ENCODE measurements at places on chromosomes 12 and 14.

DNA sequence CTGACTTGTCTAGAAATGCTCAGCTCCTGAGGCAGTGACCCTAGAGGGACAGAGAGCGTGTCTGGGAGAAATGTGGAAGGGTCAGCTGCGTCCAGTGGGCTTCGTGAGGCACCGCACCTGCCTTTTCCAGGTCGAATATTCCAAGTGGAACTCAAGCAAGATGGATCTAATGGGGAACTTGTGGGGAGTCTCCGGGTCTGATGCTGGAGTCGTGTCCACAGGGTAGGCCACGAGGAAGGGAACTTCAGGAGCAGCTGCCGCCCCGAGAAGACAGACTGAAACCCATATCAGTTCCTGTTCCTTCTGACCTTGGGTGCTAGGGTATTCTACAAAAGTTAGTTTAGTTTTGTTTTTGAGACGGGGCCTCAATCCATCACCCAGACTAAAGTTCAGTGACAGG, 67.5 kb downstream of the TNFAIP2 start:
- DNase-seq, result no peak

GRCh38 chr12:23770202-23770938, 179.1 kb downstream of the SOX5 start:
- DNase-seq, result no peak

GRCh38 chr12:108352591-108352990, 13.5 kb upstream of the CMKLR1 start:
- no peak for DNase-seq

GRCh38 chr12:93550748-93551611, 21.5 kb upstream of the SOCS2 start:
- DNase-seq, result no peak

DNA sequence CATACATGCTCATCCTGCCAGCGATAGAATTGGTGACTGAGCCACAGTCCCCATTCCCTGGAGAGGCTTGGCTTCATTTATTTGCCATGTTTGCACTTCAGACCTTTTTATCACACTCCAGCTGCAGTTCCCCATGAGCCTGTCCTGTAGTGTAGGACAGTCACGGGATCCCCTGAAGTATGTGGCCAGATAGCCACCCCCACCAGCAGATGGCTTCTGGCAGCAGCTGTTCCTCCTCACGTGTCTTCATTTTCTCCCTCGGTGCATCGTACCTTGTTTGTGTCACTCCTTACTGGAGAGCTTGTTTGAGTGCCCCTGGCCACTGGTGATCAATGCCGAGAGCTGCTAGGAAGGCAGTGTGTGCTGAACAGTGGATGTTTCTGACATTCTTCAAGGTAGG, 40.2 kb downstream of the UBE3B start:
- DNase-seq, result no peak

DNA sequence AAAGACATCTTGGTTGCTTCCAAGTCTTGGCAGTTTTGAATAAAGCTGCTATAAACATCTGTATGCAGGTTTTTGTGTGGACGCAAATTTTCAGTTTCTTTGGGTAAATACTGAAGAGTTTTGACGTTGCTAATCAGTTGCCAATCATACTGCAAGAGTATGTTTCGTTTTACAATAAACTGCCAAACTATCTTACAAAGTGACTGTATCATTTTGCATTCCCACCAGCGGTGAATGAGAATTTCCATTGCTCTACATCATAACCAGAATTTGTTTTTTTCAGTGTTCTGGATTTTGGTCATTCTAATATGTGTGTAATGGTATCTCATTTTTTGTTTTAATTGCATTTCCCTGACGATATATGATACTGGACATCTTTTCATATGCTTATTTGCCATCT, 190.8 kb upstream of the PARP11 start:
- DNase-seq, result no peak

DNA sequence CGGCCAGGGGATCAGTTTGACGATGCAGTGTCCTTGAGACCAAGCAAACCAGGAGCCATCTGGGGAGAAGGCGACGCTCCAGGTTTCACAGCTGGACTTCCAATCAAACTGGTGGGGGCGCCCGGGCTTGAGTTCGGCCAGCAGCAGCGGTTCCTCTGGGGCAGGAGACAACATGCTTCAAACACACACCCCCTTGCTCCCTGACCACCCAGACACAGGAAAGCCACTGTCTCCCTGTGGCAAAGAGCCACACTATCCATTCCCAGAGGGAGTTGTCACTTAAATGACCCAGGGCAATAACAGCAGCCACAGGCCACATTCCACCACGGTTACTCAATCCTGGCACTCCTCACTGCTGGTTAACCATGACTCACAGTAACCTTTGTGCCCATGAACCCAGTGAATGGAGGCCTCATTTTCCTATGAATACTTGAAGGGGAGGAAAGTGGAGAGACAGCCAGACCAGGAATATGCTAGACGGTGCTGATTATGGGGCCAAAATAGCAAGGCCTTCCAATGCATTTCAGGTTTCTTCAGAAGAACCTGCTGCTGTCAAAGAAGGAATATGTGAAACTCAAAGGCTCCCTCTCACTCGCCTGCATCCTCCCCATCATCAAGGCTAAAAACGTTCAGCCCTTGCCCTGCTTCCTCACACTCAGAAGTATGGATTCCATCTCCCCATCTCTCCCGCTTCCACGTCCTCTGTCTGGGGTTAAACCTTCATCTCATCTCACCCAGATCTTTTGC, 8.5 kb downstream of the WSB2 start:
- peak; percentile 44 for DNase-seq

DNA sequence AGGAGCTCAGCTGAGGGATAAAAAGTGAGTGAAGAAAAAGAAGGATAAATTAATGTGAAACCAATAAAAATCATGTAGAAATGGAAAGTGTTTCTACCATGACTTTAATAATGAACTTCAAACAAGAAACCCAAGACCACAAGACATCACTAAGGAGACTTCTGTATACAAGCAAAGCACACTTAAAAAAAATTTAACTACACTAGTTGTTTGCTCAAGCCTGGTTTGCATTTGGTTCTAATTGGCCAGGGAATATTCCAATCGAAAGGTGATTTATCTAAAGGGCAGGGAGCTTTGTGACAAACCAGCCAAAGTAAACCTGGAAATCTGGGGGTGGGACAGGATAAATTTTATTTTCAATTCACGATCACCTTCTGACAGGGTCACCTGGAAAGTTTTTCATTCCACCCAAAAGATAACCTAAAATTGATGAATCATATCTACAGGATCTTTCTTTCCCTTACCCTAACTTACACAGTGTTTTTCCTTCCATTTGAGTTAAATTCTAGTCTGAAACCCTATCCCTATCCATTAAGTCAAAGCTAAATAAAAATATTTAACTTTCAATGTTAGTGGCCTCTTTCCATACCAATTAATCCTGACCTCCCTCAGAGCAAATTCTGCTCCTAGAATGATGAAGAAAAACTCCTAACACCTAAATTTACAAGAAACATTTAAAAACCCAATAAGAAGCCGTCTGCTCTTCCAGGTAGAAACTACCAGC, 2.6 kb downstream of the EGLN3 start:
- DNase-seq, result no peak
